Right lobe of liver (tissue), 6 donors: ENCODE measurements at places on chromosomes 7 and 10.

- H3K4me1 ChIP-seq = no peaks in the 10 kb centered on the region
- no peak overlapping the region for H3K27ac ChIP-seq
- DNase-seq = no peak
Measured at GRCh38 chr7:88106434-88106833, 113.4 kb downstream of the SRI start.

DNA sequence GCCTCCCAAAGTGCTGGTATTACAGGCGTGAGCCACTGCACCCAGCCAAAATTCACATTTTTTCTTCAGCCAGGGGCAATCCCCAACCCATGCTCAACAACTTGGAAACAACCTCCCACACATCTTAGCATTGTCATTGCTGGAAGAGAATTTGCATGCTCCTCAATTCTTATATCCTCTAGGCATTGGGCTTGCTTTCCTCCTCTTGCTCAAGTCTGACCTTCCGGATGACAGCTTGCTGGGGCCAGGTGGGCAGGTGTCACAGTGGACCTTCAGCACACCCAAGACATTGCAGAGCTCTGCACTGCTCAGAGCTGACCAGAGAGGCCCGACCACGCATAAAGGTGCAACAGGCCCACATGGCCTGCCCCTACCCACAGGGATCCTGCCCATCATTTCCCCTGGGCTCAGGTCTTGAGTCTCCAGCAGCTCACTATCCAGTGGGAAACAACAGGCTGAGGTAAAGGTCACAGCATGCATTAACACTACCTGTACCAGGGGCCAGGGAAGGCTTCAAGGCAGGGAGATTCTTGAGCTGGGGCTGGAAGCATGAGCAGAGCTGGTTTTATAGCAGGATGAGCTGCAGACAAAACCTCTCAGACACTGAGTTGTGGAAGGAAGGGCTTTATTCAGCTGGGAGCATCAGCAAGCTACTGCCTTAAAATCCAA, 6.8 kb upstream of the GPR15LG start:
- no peaks in the 10 kb centered on the region for H3K4me1 ChIP-seq
- no peak overlapping the region for H3K4me3 ChIP-seq
- DNase-seq = no peak
- no peaks in the 10 kb centered on the region for H3K36me3 ChIP-seq

DNA sequence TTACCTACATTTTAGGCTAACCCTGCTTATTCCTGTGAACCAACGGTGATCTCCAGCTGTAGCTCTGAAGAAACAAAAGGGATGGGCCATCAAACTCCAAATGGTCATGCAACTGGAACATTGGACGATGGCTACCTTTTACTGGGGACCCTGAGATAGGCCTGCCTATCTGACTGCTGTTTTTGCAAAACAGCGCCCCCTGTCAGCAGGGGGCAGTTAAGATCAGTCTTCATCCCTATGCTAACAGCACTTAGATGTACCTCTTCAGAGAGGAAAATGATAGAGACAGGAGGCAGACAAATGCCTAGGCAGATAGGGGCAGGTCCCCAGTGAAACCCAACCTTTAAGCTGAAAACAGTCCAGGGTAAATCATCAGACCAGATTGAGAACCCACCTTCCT, 1085.4 kb upstream of the SORCS1 start:
- no peaks in the 10 kb centered on the region for H3K4me1 ChIP-seq
- no peak overlapping the region for H3K27ac ChIP-seq
- no peak for DNase-seq
- no peaks in the 10 kb centered on the region for H3K36me3 ChIP-seq

DNA sequence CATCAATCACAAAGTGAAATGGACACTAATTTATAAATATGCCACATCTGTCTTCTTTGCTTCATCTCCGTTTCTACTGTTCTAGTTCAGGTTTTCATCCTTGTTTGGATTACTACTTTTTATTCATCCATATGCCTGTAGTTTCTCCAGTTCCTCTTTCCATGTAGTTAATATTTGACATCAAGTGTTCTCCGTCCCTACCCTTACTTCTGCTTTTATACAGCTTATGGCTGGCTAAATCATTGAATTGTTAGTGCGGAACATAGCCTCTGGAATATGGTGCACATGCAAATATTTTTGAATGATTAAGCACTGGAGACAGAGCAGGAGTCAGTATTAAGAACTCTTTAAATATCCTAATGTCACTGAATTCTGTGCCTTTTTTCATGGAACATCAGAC, 230.0 kb upstream of the PPP1R3A start:
- H3K4me3 ChIP-seq = no peak overlapping the region
- no peak overlapping the region for H3K27ac ChIP-seq
- no peaks in the 10 kb centered on the region for H3K36me3 ChIP-seq
- DNase-seq = no peak
- H3K4me1 ChIP-seq = no peaks in the 10 kb centered on the region

DNA sequence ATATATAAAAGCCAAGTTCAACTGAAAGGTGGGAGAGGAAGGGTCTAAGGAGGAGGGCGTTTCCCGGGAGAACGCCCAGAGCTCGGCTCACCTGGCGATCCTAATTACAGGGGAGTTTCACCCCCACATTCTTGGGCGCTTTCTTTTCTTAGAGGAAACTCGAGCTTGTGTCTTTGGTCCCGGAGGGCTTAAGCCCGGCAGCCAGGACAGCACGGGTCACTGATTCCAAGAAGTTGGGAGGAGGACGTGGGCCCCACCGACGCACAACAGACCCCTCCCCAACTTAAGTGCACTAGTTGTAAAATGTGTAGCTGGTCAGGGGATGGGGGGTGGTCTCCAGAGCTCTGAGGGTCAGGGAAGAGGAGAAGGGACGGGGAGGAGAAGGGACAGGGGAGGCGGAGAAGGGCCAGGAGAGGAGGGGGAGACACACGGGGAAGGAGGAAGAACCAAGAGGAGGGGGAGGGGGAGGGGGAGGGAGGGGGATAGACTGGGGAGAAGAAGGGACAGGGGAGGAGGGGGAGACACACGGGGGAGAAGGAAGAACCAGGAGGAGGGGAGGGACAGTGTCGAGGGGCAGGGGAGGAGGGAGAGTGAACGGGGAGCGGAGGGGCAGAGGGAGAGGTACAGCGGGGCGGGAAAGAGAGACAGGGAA, 874 bp downstream of the BAIAP2L1 start:
- no peaks in the 10 kb centered on the region for H3K4me1 ChIP-seq
- H3K4me3 ChIP-seq = peak overlapping the region; percentile 84
- DNase-seq = no peak
- H3K27ac ChIP-seq = peak overlapping the region; percentile 67

- no peaks in the 10 kb centered on the region for H3K27me3 ChIP-seq
- H3K4me1 ChIP-seq = no peaks in the 10 kb centered on the region
- no peak for DNase-seq
- peaks cover 4% of the 10 kb centered on the region for H3K36me3 ChIP-seq
- no peak overlapping the region for H3K27ac ChIP-seq
Measured at GRCh38 chr7:10930551-10930950, 43.1 kb upstream of the PHF14 start.

DNA sequence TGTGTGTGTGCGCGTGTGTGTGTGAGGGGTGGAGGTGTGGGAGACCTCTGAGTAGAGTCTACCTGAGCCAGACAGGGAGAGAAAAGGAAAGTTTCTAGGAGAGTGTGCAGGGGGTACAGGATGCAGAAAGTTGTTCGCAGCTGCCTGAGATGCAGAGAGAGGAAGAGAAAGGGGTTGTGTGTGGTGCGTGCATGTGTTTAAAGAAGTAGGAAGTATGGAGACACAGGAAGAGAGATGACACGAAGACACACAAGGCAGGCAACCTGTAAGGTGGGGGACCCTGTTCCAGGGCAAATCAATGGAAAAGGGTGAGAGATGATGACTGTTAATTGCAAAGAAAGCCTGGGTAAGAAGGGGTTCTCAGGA, 52.2 kb downstream of the C10orf105 start:
- no peak overlapping the region for H3K27ac ChIP-seq
- no peak for DNase-seq
- H3K27me3 ChIP-seq = no peaks in the 10 kb centered on the region
- H3K36me3 ChIP-seq = no peaks in the 10 kb centered on the region

DNA sequence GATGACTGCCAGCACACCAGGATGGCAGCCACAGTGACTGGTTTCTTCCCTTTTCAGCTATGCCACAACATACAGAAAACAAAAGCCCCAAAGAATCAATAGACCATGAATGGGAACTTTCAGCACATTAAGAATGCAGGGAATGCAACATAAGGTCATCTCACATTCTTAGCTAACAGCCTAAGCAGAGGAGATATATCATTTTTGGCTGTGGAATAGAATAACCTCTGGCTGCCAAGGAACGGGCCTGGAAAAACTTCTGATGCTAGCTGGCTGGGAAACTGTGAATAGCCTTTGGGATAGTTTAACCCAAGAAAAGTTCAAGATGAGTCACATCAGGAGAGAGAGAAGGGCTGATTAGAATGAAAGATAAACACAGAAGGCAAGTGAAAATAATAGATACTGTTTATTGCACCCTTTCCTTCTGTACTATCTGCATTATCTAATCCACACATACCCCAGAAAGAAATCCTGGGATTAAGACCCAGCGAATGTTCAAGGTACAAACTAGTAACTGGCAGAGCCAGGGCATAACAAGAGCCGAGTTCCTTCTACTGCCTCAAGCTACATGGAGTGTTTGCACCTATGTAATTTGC, 169.2 kb downstream of the SEMA3A start:
- no peak overlapping the region for H3K27ac ChIP-seq
- H3K4me1 ChIP-seq = no peaks in the 10 kb centered on the region
- no peaks in the 10 kb centered on the region for H3K27me3 ChIP-seq
- no peak for DNase-seq
- H3K4me3 ChIP-seq = no peak overlapping the region

- H3K4me3 ChIP-seq = no peak overlapping the region
- DNase-seq = no peak
- H3K27ac ChIP-seq = no peak overlapping the region
- no peaks in the 10 kb centered on the region for H3K36me3 ChIP-seq
- no peaks in the 10 kb centered on the region for H3K27me3 ChIP-seq
Measured at GRCh38 chr7:114481999-114482398, 67.4 kb downstream of the FOXP2 start.

- H3K27me3 ChIP-seq = no peaks in the 10 kb centered on the region
- no peak overlapping the region for H3K27ac ChIP-seq
- no peaks in the 10 kb centered on the region for H3K36me3 ChIP-seq
- no peaks in the 10 kb centered on the region for H3K4me1 ChIP-seq
- no peak overlapping the region for H3K4me3 ChIP-seq
- no peak for DNase-seq
Measured at GRCh38 chr7:142516038-142516501, 233.2 kb upstream of the PRSS1 start.

DNA sequence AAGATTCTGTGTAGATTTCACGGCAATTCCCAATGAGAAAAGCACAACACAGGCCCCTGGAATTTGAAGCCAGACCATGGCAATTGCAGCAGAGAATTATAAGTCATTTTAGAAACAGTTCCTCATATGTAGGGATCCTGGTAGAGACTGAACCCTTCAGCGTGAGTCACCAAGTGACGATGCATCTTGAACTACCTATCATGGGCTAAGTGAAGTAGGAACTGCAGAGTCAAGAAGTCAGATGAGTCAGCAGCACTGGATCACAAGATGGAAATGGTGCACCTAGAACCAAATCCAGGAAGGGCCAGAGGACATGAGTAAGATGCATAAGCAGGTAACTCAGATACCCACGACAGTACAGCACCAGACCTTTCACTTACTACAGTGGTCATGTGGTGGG, 140.0 kb upstream of the TPK1 start:
- H3K4me1 ChIP-seq = no peaks in the 10 kb centered on the region
- no peak overlapping the region for H3K4me3 ChIP-seq
- no peaks in the 10 kb centered on the region for H3K36me3 ChIP-seq

- no peak overlapping the region for H3K27ac ChIP-seq
- H3K4me1 ChIP-seq = peaks cover 14% of the 10 kb centered on the region
- no peak for DNase-seq
- H3K27me3 ChIP-seq = no peaks in the 10 kb centered on the region
Measured at GRCh38 chr7:137974766-137975165, 27.1 kb downstream of the CREB3L2 start.

GRCh38 chr7:86911659-86912058, 147.8 kb downstream of the ELAPOR2 start:
- no peaks in the 10 kb centered on the region for H3K36me3 ChIP-seq
- H3K4me3 ChIP-seq = no peak overlapping the region
- no peak overlapping the region for H3K27ac ChIP-seq
- H3K4me1 ChIP-seq = no peaks in the 10 kb centered on the region

GRCh38 chr10:99444383-99445045, 14.1 kb upstream of the GOT1 start:
- no peak for DNase-seq
- H3K4me3 ChIP-seq = no peak overlapping the region
- no peaks in the 10 kb centered on the region for H3K4me1 ChIP-seq
- no peaks in the 10 kb centered on the region for H3K27me3 ChIP-seq
- H3K27ac ChIP-seq = no peak overlapping the region

DNA sequence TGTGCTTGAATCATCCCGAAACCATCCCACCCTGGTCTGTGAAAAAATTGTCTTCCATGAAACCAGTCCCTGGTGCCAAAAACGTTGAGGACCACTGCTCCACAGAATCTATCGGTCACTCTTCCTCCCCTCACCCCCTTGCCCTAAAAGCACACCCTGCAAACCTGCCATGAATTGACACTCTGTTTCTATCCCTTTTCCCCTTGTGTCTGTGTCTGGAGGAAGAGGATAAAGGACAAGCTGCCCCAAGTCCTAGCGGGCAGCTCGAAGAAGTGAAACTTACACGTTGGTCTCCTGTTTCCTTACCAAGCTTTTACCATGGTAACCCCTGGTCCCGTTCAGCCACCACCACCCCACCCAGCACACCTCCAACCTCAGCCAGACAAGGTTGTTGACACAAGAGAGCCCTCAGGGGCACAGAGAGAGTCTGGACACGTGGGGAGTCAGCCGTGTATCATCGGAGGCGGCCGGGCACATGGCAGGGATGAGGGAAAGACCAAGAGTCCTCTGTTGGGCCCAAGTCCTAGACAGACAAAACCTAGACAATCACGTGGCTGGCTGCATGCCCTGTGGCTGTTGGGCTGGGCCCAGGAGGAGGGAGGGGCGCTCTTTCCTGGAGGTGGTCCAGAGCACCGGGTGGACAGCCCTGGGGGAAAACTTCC, 784 bp upstream of the SERPINE1 start:
- H3K4me3 ChIP-seq = no peak overlapping the region
- H3K36me3 ChIP-seq = no peaks in the 10 kb centered on the region
- H3K27ac ChIP-seq = peak overlapping the region; percentile 84
- DNase-seq = peak; percentile 92
- H3K27me3 ChIP-seq = no peaks in the 10 kb centered on the region
- peaks cover 61% of the 10 kb centered on the region for H3K4me1 ChIP-seq

- no peaks in the 10 kb centered on the region for H3K27me3 ChIP-seq
- H3K36me3 ChIP-seq = no peaks in the 10 kb centered on the region
- no peaks in the 10 kb centered on the region for H3K4me1 ChIP-seq
- H3K27ac ChIP-seq = no peak overlapping the region
- no peak overlapping the region for H3K4me3 ChIP-seq
Measured at GRCh38 chr10:127198307-127198706, 1.9 kb upstream of the INSYN2A start.

- H3K36me3 ChIP-seq = no peaks in the 10 kb centered on the region
- no peak for DNase-seq
- no peaks in the 10 kb centered on the region for H3K4me1 ChIP-seq
- H3K4me3 ChIP-seq = no peak overlapping the region
Measured at GRCh38 chr7:107691716-107692115, 31.1 kb downstream of the SLC26A4 start.

- H3K36me3 ChIP-seq = no peaks in the 10 kb centered on the region
- H3K4me3 ChIP-seq = no peak overlapping the region
- no peak for DNase-seq
Measured at GRCh38 chr10:62708569-62708968, 96.0 kb upstream of the ADO start.
